ENCODE measurements at places on chromosomes 2 and 18.

DNA sequence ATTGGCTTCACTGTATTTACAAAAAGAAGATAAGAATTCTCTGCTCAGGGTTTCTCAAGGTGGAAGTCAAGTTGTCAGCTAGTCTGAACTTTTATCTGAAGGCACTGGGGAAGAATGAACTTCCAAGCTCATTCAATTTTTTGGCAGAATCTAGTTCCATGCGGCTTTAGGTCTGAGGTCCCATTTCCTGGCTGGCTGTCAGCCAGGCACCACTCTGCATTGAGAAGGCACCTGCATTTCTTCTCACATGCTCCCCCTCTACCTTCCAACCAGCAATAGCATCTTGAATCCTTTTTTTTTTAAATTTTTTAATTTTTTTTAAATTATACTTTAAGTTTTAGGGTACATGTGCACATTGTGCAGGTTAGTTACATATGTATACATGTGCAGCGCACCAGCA, 46.2 kb upstream of the RPE start:
- no peak for DNase-seq

DNA sequence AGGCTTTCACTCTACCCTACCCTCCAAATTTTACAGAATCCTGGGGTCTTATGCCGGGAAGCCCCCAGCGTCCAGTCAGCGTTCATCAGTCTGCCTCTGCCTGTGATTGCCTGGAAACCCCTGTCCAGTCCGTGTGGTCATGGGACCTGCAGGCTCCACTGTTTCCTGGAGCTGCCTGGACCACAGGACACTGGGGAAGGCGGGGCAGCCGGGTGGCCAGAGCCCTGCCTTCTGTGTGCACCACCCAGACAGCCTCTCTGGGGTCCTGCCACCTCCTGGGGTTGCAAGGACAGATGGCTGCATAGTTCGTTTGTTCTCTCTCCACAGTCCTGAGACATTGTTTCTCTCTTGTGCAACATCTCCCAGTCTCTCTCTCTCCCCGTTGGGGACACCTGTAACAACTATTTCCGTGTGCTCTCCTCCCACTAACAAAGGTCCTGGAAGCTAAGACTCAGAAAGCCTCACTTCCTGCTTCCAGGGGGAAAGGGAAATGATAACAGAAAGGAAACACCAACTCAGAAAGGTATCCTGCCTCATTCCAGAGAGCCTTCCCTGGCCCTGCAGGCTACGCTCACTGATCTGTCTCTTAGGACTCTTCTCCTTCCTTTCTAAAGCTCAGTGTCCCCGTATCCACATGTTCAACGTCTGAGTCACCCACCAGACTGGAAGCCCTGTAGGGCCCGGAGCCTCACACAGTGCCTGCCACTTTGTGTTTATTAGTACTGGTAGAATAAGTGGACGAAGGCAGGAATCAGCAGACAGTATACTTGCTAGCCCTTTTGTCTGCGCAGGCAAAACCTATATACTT, 192.8 kb upstream of the RAB12 start:
- DNase-seq = no peak

DNA sequence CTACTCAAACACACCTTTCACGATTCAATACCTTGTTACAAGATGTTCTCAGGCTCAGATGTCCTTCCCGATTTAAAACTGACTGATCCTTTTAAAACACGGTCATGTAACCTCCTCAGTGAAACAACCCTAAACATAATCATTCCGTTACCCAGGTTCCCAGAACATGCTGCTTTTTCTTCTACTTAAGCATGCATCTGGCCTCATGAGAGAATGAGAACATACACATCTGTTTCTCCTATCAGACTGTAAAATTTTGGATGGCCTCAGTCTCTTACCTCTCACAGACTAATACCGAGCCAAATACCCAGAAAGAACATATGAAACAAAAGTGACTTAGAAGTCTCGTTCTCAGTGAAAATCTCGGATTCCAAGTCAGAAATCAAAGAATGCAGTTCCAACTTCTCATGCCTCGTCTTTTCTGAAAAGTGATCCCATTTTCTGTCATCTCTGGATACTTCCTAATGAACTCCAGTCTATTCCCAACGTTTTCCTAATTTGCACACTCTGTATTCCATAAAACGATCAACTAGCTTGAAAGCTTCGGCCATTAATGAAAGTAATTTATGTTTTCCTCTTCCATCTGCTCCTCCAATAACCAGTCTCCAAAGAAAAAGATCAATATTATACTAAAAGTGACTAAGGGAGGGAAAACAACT, 919 bp downstream of the SF3B1 start:
- no peak for DNase-seq

DNA sequence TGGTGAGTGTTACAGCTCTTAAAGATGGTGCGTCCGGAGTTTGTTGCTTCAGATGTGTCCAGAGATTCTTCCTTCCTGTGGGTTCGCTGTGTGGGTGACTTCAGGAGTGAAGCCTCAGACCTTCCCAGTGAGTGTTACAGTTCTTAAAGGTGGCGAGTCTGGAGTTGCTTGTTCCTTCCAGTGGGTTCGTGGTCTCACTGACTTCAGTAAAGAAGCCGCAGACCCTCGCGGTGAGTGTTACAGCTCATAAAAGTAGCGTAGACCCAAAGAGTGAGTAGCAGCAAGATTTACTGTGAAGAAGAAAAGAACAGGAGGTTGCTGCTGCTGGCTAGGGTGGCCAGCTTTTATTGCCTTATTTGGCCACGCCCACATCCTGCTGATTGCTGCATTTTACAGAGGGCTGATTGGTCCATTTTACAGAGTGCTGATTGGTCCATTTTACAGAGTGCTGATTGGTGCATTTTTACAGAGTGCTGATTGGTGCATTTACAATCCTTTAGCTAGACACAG, 34.0 kb upstream of the SPTBN1 start:
- DNase-seq = no peak

DNA sequence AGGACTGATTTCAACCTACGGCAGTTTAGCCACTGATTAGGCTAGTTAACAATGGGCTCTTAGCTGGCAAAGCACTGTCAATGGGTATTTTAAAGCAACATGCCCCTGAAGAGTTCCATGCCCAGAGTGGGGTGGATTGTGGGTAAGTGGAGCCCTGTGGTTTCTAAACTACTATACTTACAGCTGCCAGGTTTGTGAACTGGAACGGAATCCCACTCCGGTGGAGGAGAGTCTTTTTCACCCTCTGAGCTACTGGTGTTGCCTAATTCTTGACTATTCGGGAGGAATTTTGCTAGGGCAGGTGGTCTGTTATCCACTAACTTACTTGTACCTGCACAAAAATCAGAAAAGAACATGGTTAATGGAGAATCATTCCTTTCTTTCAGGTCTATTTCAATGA, 52.6 kb downstream of the ZAP70 start:
- no peak for DNase-seq

- no peak for DNase-seq
These were observed 53.7 kb upstream of the ST8SIA5 start for GRCh38 chr18:46810481-46811000.

- peak; percentile 44 for DNase-seq
These were observed 4.7 kb downstream of the CAPG start for GRCh38 chr2:85405201-85406059.

- no peak for DNase-seq
These were observed 1.2 kb upstream of the ST6GAL2 start for GRCh38 chr2:106886916-106887758.

Measured in activated CD8-positive, alpha-beta memory T cell treated with anti-CD3 and anti-CD28 coated beads for 1 hour (primary cell).